ENCODE measurements at places on chromosomes 3 and 15.

GRCh38 chr3:17623464-17623863, 119.0 kb downstream of the TBC1D5 start:
- no peak for DNase-seq

- no peak for DNase-seq
These were observed 26.5 kb upstream of the TIMP4 start for GRCh38 chr3:12185172-12185710.

- peak; percentile 47 for DNase-seq
These were observed 120.9 kb downstream of the SAMMSON start for GRCh38 chr3:70120357-70120966.

DNA sequence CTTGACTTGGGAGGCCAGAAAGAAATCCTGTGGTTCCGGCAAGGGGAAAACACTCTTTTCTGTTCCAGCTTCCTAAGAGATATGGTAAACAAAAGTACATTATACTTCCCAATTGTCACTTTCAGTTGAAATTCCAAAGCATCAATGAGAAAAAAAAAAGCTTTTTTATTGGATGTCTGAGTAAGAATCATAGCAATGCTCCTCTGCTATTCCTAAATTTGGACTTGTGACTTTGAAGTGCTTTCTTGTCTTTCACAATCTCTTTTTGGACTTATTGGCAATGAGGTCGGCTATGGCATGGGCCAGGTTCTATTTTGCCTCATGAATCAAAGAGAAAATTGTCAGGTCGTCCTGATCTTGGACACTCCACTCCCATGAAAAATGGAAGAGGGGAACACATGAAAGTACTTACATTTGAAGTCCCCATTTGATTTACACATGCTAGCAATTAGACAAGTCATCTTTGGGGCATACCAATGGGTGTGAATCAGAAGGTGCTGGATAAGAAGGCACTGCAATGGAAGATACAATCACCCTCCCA, 170.5 kb downstream of the GREM1 start:
- no peak for DNase-seq

DNA sequence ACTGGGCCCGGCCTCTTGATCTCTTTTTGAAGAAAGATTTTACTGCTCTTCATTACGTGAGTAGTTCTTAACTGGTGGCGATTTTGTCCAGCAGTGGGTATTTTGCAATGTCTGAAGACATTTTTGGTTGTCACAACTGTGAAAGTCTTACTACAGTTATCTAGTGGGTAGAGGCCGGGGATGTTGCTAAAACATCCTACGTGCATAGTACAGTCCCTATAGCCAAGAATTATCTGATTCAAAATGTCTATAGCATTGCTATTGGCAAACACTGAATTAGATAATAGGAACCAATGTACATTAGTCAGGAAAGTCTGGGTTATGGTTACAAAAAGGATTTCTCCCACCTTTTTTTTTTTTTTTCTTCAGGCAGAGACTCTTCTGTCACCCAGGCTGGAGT, 38.1 kb downstream of the FOXL2 start:
- DNase-seq = no peak

- no peak for DNase-seq
These were observed 998.6 kb upstream of the EPHA6 start for GRCh38 chr3:95815828-95816227.

- no peak for DNase-seq
These were observed 332.1 kb downstream of the NTRK3 start for GRCh38 chr15:87924433-87924832.

- no peak for DNase-seq
These were observed 17.8 kb upstream of the CHRNB4 start for GRCh38 chr15:78658823-78659222.

- no peak for DNase-seq
These were observed 3.8 kb upstream of the SCG5 start for GRCh38 chr15:32637704-32638103.

DNA sequence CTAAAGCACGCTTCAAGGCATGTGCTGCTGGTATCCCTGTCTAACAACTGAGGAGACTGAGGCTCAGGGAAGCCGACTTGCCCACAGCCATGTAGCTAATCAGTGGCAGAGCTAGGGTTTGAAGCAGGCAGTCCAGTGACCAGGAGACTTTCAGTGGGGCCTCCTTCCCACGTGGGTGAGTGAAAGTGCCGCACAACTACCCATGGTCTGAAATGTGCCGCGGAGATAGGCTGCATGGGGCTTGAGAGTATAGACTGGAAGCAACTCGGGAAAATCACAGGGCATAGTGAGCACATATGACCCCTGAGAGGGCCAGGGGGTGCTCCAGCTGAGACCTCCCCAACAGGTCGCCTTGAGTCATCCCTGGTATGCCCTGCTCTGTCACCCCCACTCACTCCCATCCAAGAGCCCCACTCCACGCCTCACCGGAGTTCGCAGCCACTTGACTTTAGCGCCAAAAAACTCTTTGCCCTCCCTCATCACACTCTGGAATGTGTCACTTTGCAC, 19.1 kb downstream of the FAM174B start:
- DNase-seq = no peak

DNA sequence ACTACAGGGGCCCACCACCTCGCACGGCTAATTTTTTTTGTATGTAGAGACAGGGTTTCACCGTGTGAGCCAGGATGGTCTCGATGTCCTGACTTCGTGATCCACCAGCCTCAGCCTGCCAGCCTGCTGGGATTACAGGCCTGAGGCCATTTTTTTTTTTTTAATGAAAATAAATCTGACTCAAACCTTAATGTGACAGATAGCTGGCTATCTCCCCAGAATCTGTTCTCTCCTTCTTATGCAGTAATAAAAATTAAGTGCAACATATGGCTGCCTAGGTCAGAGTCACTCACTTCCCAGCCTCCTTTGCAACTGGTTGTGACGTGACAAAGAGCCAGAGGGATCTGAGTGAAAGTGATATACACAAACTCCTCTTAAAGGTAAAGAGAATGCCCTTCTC, 53.0 kb downstream of the ZNF148 start:
- peak; percentile 35 for DNase-seq

GRCh38 chr15:55694652-55695150, 48.3 kb downstream of the PRTG start:
- DNase-seq = peak; percentile 35

GRCh38 chr3:100083209-100083608, 31.1 kb downstream of the FILIP1L start:
- DNase-seq = no peak

DNA sequence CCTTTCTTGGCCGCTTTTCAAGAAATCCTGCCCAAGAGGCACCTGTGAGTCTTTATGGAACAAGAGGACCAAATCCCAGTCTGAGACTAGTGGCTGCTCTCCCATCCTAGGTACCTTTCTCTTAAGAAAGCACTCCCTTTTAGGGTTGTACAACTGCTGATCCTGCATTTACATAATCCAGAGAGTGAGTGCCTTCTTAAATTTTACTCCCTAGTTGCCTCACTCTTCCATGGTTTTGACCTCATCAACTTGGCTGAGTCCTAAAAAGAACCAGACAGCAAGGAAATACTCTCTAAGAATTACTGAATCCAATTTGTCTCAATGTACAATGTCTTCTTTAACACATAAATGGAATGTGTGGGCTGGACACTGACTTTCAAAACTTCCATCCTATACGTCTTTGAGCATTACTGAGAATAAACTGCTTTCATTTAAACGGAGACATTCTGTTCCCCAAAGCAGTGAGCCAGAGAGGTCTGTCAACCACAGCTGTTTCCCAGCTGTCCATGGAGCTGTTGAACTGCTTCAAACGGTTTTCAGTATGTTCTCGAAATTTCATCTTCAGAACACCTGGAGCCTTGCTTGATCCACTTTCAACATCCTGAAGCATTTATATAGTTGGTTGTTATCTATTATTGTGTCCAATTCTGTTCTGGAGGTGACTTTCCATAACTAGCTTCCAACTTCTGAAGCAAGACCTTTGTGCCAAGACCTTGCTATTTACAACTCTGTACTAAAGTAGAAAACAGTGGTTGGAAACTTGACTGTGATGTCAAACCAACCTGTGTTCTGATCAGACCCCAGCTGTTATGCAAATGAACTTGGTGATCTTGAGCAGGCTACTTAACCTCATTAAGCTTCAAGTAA, 179.1 kb downstream of the SLC9A9 start:
- no peak for DNase-seq

DNA sequence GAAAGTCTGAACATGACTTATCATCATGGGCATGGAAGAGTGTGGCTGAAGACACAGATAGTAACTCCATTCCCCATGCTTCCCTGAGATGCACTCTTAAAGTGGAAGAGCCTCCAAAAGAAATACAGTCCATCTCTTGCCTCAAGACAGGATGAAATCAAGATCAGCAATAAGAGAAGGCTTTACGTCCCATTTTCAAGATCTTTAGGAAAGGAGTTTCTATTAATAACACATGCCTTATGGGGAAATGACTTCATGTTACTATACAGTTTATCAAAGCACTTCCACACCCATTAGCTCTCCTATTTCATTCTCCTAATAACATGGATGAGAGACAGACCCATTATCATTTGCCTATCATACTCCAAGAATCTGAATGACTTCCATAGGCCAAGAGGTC, 6.1 kb upstream of the KBTBD12 start:
- DNase-seq = no peak

DNA sequence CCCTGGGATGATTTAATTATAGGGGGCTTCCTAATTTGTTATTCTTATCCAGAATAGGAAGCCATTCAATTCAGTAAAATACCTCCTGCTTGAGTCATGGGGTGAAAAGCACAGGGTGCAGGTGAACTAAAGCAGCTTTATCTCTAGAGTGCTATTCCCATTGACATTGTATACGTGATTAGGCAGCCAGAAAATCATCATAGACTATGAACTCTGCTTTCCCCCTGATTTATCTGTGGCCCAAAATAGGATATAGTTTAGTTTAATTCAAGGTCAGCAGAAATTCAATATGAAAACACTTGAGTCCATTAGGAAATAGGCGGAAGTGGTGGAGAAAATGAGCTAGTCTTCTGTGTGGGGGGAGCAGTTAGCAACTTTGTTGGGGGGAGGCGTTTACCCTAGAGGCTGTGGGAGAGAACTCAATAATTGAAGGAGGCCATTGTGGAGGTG, 18.2 kb upstream of the PRKCI start:
- no peak for DNase-seq

DNA sequence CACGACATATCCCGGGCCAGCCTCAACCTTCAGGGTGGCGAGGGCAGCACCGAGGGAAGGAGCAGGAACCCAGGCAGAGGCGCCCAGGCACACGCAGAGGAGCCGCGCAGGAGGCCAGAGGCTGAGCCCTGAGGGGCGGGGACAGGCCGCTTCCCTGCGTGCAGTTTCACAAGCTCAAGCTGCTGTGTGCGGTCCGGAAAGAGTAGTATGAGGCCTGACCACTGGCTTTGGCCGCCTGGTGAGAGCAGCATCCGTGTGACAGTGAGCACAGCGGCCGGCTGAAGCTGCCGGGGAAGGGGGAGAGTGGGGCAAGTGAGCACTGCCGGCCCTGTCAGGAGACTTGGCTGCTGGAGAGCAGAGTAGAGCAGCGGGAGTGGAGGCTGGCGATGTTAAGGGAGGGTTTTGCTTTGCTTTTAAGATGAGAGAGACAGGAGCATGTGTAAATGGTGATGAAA, 8.7 kb downstream of the ZDHHC19 start:
- DNase-seq = peak; percentile 41

DNA sequence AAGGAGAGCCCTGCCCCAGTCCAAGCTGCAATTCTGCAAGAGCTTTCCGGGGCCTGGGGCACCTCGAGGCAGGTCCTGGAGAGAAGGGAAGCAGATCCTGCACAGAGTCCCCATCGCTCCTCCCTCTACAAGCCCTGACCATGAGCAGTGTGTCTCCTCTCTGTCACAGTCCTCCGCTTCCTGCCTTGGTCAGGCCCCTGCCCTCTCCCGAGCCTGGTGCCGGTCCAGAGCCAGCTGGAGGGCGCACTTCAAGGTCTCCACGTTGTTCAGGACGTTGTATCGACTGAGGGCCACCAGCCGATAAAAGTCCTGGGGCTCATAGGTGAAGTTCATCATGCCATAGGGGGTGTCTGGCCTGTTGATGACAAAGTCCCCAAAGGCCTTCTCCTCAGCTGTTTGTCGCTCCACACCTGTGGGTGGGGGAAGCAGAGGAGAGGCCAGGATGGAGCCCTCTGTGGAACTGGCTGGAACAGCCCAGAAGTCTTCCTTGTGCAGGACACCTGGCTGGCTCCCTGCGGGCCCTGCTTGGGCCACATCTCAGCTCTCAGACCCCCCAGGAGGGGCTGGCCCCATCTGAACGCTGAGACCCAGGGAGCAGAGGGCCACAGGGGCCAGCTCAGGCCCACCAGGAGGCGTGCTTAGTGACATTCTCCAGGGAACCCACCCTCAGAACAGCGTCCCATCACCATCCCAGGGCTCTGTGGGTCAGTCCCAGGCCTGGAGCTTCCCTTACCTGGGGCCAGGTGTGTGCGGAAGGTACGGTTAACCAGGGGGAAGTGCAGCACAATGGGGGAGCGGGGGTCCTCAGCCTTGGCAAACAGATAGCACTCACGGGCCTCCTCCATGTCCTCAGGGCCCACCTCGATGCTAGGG, 14.4 kb downstream of the PLA2G4F start:
- DNase-seq = no peak

DNA sequence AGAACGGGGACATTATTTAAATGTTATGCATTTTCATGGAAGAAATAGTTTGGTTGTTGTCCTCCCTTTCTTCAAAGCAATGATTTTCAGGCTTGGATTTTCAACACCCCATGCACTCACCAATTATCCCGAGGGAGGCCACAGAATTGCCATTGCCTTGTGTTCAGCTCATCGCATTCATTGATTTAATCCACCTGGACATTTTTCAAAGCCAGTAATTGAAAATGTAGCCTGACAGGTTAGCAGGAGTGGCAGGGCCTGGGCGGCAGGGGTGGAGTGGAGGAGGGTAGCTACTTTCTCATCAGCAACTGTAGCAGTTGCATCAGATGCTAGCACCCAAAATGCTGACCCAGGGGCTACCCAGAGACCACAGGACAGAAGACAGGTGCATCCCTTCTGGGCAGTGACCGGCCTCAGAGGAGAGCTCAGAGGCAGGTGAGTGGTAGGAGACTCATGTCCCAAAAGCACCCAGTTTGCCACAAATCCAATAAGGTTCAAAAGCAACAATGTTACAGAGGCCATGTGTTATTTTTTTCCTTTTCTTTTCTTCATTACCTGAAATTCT, 242.4 kb downstream of the CD47 start:
- DNase-seq = no peak

- peak; percentile 24 for DNase-seq
These were observed 22.3 kb upstream of the LMOD3 start for GRCh38 chr3:69144631-69145245.

DNA sequence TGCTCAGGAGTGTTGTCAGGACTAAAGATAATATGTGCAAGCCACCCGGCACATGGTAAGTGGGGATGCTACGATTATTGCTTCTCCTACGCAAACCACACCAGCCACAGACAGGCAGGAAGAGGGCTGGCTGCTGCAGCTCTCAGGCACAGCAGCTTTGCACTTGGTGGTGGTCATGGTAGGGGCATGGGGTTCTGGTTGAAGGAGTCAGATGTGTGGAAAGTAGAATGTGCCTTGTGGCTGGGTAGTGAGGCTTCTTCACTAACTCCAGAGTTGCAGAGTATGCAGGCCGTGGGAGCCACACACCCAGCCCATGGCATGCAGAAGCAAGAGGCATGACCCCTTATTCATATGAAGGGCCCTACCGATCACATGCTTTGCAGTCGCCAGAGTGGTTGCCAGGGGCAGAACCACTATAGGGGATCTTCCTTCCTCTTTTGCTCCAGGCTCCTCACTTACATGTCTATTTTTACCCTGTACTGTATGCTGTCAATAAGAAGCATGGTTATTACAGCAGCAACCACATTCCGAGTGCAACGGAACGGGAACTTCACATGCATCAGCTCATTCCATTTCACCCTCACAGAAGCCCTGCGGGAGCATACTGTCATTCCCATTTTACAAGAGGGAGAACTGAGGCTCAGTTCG, 59.2 kb upstream of the HERC1 start:
- DNase-seq = no peak

- peak; percentile 88 for DNase-seq
These were observed 90.4 kb downstream of the NAALADL2 start for GRCh38 chr3:174949523-174949922.

- DNase-seq = no peak
These were observed 384.7 kb upstream of the MEIS2 start for GRCh38 chr15:37485056-37485455.

Measured in astrocyte of the hippocampus (primary cell).